ENCODE measurements at places on chromosomes 1 and 21.

DNA sequence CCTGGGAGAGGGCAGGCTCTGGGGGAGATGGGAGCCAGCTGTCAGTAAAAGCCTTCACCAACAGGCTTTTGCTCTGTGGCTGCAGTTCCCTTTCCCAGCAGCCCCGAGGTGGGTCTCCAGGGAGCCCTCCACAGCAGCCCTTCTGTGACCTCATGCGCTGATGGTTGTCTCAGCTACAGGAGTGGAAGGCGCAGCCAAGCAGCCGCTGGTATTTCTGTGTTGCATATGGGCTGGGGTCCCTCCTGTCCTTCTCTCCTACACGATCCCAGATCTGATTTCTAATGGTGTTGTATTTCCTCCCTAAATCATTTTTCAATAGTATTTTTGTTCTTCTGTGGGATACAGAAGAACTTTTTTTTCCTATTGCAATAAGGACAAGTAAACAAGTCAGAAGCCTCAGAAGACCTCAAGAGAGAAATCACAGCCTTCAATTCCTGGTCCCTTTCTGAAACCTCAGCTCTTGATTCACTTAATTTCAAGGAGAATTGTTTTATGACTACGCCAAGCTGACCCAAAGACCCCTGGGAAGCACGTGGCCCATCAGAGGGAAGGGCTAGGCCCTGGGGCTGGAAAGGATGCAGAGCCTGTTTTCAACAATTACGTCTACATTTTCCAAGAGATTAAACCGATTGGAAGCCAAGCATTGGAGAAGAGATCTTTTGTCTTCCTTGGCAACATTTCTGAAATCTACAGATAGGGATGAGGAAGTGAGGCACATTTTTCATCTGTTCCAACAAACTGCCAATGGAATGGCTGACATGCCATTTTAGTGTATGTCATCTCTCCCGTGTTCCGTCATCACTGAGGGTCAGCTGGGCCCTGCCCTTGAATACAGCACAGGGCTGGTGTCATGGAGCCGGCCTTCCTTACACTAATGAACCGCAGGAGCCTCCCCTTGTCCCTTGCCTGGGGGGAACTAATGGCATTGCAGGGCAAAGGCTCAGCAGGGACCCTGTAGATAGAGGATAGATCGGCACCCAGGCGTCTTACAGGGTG, 42.0 kb upstream of the SCCPDH start:
- peak; percentile 55 for DNase-seq

GRCh38 chr1:43731867-43732531, 24.7 kb downstream of the ST3GAL3 start:
- no peak for DNase-seq

DNA sequence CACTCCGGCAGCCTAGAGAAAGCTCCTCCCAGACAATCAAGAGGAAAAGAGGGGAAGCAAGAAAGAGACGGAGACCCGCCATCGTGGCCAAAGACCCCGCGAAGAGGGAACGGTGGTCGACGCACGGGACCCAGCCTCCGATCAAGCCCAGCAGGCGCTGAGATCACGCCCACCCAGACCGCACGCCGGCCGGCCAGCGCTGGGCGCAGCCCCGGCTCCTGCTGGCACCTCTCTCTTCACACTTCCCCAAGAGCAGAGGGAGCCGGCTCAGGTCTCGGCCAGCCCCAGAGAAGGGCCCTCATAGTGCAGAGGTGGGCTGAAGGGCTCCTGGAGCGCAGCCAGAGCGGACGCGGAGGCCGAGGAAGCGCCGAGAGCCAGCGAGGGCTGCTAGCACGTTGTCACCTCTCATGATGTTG, 918.4 kb upstream of the ADAMTS5 start:
- DNase-seq, result no peak

GRCh38 chr1:63975481-63975880, 201.7 kb downstream of the ROR1 start:
- DNase-seq, result peak; percentile 72

DNA sequence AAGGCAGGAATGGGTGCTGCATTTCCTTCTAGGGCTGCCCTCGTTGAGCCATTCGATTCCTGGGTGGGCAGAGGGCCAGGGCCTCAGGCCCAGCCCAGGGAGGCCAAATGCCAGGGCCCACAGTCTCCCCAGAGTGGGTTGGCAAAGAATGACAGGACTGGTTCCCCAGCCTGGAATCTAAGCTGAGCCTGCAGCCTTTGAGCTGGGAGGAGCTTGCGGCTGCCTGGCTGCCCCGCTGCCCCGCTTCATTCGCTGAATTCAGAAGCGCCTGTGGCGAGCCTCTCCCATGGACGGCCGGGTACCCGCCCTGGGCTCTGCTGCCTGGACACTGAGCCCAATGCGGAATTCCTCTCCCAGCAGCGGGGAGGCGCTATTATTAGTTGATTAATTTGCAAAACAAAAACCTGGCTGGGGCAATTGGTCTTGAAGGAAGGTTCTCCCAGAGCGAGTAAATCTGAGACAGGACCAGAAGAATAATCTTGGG, 32.3 kb upstream of the TARDBP start:
- DNase-seq, result peak; percentile 86

GRCh38 chr1:206782448-206782847, 10.2 kb upstream of the IL10 start:
- no peak for DNase-seq

DNA sequence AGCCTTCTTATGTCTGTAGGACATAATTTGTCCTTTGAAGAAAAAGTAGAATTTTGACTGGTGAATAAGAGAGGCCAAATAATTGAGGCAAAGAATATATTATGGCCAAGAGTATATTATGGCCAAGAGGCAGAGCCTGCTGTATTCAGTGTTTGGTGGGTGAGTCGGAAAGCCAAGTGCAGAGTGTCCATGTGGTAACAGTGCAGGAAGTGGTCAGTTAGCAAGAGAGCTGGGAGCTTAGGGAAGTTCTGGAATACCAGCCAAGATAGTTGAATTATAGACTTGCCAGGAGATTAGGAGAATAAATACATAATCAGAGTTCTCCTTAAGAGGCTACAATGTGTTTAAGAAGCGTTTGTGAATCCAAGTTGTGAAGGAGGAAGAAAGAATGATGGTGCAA, 131.5 kb upstream of the LMO4 start:
- DNase-seq, result no peak

DNA sequence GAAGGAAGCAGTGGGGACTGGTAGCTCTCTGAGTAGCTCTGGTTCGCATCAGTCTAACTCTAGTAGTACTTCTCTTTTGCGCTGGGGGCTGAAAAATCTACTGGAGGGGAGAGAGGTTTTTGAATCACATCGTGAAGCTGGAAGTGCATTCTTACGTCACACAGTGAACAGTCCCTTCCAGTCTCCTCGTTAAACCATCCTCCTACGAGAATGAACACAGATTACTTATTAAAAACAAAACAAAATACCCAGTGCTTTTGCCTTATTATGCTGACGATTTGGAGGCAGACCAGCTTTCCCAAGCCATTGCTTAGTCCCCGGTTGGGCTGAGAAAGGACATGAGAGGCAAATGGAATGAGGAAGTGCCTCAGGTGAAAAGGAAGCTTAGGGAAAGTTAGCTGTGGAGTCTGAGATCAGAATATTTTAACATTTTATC, 16.1 kb downstream of the HUNK start:
- DNase-seq, result no peak

DNA sequence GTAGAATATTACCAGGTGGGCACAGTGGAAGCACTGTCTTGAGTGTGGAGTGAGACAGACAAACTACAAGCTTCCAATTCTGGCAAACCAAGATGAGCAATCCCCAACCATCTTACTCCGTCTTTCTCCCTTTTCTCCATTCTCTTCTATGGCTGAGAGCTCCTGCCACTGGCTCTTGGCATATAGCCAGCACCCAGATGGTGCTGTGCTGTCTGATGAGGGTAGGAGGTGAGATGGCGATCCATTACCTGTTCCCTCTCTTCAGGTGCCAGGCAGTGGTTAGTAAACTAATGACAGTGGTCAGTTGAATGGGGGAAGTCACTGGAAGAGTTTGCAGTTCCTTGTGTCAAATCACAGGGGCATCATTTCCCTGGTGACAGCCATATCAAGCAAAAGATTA, 108.4 kb downstream of the FNBP1L start:
- DNase-seq, result no peak

GRCh38 chr1:66535061-66535460, 1.1 kb downstream of the SGIP1 start:
- no peak for DNase-seq

DNA sequence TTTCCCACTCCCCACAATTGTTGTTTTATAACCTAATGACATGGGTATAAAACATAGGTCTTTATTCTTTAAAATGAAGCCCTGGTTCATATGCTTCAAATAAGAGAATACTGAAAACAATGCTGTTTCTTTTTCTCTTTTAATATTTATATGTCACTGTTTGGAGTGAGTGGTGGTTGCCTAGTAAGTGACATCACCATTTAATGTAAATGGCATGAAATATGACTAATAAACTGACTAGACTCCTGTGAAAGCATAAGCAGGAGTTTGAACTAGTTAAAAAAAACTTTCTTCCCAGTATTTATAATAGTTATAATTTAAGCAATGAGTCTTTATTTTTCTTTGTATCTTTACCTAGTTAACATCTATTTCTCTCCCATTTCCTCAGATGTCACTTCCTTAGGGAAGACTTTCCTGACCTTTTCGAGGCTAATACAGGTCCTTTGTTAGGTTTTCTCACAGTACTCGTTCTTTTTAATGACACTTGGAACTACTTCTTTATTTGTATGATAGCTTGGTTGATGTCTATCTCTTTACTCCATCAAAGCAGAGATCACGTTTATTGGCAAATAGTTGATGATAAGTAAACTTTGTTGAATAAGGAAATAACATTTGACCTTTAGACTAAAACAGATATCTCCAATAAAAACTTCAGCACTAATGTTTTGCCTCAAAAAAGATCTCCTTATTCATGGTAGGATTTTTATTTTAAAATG, 105.4 kb upstream of the PDC start:
- no peak for DNase-seq

DNA sequence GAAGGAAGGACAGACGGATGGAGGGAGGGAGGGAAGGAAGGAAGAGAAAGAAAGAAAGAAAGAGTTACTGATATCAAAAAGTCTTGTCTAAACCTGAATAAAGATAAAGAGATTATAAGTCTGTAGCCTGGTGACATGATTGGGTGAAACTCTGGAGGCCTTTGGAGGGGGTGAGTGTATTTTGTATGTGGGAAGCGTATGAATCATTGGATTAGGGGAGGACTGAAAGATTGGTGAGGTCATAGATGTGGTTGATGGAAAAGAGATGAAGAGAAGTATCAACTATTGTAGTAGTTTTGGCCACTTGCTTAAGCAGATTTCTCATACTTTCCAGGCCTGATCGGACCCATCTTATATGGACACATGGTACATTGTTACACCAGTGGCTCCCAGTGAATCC, 11.5 kb upstream of the KCNJ6 start:
- DNase-seq, result no peak

DNA sequence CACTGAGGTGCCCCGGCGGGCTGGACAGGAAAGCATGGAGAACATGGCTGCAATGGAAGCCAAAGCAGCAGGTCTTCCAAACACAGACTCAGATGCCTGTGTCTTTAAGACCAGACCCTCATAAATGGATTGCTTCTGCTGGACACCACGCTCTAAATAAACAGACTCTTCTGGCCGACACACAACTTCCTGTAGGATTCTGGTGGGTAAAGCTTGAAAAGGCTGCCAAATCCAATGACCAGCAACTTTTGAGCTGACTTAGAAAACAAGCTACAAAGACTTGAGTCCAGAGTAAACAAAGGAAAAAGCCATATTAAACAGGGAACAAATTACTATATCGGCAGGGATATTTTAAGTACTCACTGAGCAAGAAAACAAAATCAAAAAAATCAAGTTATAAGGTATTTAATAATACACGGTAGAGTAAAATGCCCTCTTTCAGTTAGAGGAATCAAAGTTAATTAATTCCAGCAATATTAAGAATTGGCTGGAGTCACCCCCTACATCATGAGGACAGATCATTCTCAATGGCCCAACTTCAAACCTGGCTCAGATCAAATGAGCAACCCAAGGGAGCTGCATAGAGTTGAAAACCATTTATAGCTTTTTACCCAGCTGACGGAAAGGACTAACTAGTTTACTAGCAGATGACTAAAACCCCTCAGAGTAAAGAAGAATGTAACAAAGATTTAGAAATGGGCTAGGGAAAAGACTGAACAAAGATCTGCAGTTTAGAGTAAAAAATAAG, 102.4 kb downstream of the TGFBR3 start:
- DNase-seq, result no peak

- DNase-seq, result peak; percentile 63
These were observed 51.0 kb downstream of the COL18A1 start for GRCh38 chr21:45455674-45456583.

DNA sequence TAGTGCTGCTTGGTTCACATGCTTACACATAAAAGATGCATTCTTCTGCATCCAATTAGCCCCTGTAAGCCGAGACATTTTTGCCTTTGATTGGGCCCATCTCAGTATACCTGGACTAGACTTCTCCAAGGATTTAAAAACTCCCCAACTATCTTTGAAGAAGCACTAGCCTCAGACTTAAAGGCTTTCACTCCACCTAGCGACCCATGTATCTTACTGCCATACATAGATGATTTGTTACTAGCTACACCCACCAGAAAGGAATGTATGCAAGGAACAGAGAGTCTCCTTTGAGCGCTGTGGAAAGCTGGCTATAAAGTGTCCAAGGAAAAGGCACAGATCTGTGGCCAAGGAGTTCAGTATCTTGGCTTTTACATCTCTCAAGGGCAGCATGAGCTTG, 91.7 kb downstream of the LIPI start:
- DNase-seq, result no peak

- no peak for DNase-seq
These were observed 8.9 kb downstream of the LSS start for GRCh38 chr21:46219591-46220239.

DNA sequence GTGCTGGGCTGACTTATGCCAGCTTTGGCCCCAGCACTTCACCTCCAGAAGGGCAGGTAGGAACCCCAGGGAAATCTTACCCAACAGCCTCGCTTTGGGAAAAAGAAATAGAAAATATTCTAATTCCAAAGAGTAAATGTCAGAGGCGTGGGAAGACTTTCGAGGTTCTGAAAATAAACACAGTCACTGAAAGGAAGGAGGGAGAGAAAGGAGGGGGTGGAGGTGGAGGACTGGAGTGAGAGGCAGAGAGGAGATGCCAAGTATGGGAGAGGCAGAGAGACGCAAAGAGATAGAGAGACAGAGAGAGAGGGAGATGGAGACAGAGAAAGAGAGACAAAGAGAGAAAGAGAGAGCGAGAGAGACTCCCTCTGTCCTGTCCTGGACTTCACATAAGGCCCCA, 395.0 kb downstream of the PTPRU start:
- no peak for DNase-seq

DNA sequence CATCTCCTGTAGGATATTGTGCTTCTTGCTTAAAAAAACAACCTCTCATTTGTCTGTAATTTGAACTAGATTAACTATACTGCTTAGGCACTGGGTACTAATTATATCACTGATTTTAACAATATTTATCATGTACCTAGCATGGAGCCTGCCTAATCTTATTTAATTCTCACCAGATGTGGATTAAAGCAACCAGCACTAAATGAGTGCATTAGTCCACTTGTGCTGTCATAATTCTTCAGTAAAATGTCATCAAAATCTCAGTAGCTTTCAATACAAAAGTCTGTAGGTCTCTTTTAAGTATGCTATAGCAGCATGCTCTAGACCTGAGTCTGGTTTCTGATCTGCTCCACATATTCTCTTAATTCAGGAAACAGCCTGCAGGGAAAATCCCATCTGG, 368.1 kb downstream of the NCAM2 start:
- no peak for DNase-seq

GRCh38 chr1:232292239-232292638, 337.7 kb downstream of the SIPA1L2 start:
- no peak for DNase-seq

Measured in left hindlimb (tissue), 1 donor.